ENCODE measurements at places on chromosomes 2 and 18.
A peak's percentile ranks its signal among the peaks of the same experiment; 100 is the strongest.

GRCh38 chr2:181621779-181622490, 35.0 kb downstream of the CERKL start:
- no peak for DNase-seq

DNA sequence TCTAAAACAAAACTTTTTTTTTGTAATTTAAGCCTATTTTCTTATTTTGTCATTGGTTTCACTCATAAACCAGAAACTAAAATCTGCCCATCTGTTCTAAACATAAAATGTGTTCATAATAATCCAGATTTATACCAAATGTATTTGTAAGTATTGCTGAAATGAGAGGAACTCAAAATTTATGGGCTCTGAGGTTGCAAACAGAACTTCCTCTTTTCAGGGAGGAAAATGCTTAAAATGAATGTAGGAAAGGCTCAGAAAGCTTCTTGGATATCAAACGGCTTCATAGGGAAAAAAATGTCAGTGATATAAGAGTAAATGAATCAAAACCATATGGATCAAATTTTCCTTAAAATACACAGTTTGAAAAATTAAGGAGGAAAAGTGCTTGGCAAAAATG, 83.9 kb downstream of the PAX3 start:
- DNase-seq = no peak

GRCh38 chr2:186605041-186605440, 15.2 kb downstream of the ITGAV start:
- DNase-seq = no peak

GRCh38 chr2:77831060-77831459, 308.9 kb upstream of the LRRTM4 start:
- no peak for DNase-seq

DNA sequence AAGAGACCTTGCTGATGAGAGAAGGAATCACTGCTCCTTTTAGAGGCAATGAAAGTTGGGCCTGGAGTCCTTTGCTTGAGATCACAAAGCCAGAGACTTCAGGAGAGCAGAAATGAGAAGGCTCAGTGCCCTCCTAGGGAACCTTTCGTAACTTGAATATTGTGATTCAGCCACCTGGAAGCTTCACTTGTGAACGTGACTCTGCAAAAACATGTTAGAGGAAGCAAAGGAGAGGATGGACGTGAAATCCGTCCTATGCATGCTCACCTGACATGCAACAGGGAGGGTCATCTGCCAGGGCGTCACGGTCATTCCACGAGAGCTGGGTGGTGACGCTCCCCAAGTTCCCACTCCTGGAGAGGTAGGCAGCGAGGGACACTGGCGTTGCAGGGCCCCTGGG, 243.6 kb downstream of the AGAP1 start:
- DNase-seq = no peak

DNA sequence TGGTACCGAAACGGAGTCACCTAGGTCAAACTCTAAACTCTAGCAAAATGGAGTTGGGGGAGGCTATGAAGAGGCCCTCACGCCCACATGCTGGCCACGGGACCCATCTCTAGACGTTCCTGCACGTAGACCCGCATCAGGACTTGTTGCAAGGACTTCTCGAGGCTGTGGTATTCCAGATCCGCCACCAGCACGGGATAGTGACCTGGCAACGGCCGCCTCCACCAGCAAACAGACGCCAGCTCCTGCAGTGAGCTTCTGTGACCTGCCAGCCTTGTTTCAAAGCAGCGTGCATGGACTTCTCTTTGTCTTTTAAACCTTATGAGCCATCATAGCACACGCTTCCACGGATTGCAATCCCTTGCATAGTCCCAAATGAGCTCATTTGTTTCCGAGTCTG, 40.3 kb upstream of the RALBP1 start:
- DNase-seq = no peak

DNA sequence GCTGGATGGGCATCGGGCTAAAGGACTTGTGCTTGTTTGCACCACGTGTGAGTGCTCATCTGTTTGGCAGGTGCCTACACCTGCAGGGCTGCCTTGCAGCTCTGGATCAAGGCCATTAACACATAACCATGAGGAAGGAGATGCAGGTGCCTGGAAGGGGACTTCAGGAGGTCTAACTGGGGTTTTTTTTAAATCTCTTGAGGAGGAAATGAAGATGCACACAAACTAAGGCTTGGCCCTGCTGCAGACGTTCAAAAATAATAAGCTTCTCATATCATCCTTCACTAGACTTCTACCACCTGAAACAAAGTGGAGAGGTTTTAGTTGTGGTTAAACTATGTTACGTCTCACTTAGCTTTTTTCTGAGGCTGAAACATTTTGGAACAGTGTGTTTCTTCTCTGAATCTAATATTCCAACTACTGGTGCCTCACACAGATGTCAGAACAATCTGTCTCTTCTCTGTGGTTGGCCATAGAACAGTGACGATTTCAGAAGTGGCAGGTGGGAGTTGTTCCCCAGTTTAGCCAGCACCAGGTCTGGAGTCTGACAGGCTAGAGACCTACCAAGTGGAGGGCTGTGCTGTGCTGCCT, 36.5 kb downstream of the BCL2L11 start:
- no peak for DNase-seq

GRCh38 chr2:3777966-3778365, 74.6 kb downstream of the DCDC2C start:
- DNase-seq = no peak

- DNase-seq = no peak
Observed at GRCh38 chr2:161306919-161307318, 1.3 kb upstream of the PSMD14 start.

DNA sequence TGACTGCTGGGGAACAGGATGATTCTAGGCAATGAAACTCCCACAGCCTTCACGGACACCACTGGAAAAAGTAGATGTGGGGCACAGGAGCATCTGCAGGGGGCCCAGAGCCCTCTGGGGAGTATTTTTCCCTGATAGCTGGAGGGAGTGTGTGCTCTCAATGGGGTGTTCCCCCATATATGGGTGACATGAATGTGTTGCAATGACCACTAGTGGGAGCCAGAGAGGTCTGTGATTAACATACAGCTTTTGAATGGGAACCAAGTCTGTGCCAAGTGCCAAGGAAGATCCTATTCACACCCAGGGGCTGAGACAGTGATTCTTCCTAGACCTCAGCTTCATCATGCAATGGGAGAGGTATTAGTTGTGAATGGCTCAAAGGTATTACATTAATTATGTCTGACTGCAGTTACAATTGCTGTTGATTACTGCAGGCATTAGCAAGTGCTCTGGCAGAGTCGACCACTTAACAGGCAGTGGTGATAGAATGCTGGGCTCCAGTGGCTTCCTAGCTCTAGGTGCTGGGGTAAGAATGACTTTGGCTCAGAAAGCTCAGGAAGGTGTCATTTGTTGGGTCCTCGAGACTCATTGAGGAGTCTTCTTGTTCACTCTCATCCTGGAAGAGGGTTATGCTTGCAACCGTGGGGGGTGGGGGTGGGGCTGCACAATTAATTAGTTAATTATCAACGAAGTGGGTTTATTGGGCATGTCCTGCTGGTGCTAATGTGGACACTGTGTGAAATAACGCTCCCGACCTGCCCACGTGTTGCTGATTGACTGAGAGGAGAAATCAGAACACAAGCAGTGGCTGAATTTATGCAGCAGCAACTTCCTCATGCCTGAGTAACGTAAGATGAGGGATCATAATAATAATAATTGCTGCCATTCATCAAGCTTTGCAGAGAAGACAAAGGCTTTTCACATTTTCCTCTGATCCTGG, 194.1 kb downstream of the CLIP4 start:
- peak; percentile 46 for DNase-seq

- DNase-seq = no peak
Observed at GRCh38 chr18:72201032-72201431, 343.1 kb downstream of the CBLN2 start.

DNA sequence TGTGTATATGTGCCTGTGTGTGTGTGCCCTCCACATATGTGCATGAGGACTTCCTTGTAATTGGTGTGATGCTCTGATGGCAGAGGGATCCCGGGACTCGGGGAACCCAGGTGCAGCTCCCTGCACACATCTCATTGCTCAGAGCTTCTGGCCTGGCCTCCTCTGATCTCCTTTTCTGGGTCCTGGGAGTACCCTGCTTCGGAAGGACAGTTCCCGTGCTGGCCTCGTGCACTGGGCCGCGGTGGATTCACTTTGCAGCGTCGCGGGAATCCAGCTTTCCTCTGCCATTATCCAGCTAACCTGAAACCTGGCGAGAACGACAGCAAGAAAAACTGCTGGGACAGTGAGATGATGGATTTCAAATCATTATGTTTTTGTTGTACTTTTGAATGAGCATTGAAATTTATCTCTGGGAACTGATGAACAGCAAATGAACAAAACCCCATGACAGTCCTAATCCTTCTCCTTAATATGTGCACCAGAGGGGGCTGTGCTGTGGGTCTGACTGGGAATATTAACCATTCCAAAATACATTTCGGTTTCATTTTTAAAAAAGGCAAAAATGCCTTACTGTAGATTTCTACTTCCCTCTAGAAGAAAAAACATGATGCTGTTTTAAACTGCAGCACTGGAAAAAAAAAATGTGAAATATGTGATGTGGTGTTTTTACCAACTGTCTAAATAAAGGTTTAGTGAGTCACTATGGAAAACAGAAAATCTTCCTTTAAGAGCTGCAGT, 78.2 kb downstream of the PTGR3 start:
- DNase-seq = no peak

Data from activated gamma-delta T cell treated with Interleukin-2 at 50 U/mL for 16 hours (primary cell).